Gastroesophageal sphincter (tissue), 4 donors: ENCODE measurements at places on chromosomes 4 and X.

- ATAC-seq = peak; percentile 81
Observed at GRCh38 chr4:4575284-4576211, 33.7 kb upstream of the STX18 start.

GRCh38 chr4:18733961-18734360 is 712.4 kb upstream of the LCORL start:
- no peak for ATAC-seq

DNA sequence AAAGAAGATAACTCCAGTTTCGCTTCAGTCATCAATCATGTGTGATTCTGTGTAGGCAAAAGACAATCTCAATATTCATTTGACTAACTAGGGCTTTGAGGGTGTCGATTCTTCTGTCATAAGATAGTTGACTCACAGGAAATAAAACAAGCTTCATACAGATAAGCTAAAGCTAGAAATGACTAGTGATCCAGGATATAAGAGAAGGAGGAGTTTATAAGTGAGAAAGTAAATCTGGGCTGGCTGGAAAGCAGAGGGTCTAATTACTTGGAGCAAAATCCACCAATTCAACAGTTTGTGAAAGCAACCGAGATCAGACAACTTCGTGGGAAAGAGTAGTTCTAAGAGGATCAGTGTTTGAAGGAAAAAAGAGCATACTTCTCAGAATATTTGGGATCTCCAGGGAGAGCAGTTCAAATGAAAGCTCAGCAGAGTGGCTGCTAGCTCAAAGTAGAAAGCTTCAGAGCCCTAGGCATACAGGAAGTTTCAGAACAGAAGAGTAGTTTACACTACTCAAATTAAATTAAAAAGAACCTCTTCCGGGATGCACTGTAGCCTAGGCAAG is 429.3 kb downstream of the INPP4B start:
- ATAC-seq = no peak

- ATAC-seq = no peak
Observed at GRCh38 chrX:9724711-9725110, 40.9 kb downstream of the GPR143 start.

- ATAC-seq = peak; percentile 66
Observed at GRCh38 chr4:139762720-139763119, 97.1 kb downstream of the MGST2 start.

DNA sequence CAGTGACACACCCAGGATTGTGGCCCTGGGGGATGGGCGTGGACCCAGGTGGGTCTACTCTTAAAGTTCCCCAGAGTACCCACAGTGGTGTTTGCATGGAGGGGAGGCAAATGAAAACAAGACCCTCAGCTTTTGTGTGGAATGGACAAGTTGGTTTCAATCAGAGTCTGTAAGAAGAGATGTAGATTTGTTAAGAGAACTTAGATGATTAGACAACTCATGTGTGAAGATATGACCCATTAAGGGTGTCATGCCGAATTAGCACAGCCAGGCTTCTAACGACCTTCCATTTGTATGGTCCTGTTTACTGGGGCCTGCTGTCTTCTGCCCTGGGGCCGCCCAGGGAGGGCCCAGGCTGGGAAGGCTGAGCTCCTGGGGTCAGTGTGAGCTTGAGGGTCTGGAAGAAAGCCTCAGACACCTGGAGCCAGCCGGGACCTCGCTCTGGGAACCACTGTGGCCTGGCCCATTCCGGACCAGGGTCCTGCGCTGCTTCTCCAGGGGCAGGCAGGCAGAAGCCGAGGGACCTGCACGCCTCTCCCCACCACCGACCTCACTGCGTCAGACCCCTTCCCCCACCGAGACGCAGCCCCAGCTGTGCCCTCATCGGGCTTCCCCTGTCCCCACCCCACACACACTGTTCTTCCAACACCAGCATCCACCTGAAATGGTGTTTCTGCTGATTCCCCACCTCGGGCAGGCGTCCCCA is 20.4 kb downstream of the UVSSA start:
- ATAC-seq = no peak

- ATAC-seq = no peak
Observed at GRCh38 chr4:40990236-40990898, 224.0 kb downstream of the APBB2 start.

- peak; percentile 69 for ATAC-seq
Observed at GRCh38 chrX:71935476-71935875, 24.8 kb downstream of the NHSL2 start.

GRCh38 chr4:2954358-2955185 is 8.6 kb downstream of the NOP14 start:
- ATAC-seq = no peak

GRCh38 chr4:3252831-3253641 is 4.1 kb downstream of the MSANTD1 start:
- no peak for ATAC-seq

DNA sequence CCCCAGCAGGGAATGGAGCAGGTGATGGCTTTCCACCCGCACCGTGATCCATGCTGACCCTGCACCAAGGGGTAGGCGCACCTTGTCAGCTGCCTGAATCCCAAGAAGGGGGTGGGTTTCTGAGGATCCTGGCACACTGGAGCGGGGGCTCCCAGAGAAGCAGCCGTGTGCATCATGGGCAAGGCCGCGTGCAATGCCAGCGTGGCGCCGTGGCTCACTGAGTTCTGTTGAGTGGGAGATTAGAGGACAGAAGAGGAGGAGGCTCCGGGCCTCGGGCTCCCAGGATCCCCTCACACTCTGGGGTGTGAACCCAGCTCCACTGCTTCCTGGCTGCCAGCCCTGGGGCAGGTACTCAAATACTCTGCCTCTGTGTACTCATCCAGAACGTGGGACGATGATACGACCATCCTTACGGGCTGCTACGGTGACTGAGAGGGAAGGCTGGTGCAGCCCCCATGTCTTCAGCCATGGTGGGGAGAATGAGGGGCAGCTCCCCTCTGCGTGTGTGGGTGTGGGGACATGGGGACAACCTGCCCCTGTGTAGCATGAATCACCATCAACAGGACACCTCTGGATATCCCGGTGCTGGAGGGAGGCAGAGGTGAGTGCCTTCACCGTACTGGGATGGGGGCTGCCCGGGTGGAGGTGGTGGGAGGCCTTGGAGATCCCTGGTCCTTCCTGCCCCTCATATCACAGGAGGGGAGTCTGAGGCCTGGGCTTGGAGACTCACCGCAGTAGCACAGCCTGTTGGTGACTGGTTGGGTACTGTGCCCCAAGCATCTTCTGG is 52.6 kb downstream of the CPZ start:
- no peak for ATAC-seq

- no peak for ATAC-seq
Observed at GRCh38 chr4:87188932-87189331, 31.5 kb downstream of the KLHL8 start.

- ATAC-seq = no peak
Observed at GRCh38 chr4:18840481-18840880, 818.9 kb upstream of the LCORL start.

GRCh38 chrX:1870421-1870820 is 255.6 kb downstream of the ASMT start:
- no peak for ATAC-seq

- no peak for ATAC-seq
Observed at GRCh38 chr4:73593631-73594241, 26.5 kb downstream of the RASSF6 start.

- no peak for ATAC-seq
Observed at GRCh38 chr4:82213485-82214417, 160.0 kb downstream of the HNRNPD start.

- ATAC-seq = no peak
Observed at GRCh38 chr4:156581282-156582063, 390.1 kb downstream of the PDGFC start.

- ATAC-seq = no peak
Observed at GRCh38 chrX:74389016-74389722, 32.1 kb upstream of the SLC16A2 start.

GRCh38 chr4:6561706-6562371 is 13.2 kb upstream of the MAN2B2 start:
- no peak for ATAC-seq

GRCh38 chrX:149495573-149496071 is 9.5 kb downstream of the IDS start:
- no peak for ATAC-seq

DNA sequence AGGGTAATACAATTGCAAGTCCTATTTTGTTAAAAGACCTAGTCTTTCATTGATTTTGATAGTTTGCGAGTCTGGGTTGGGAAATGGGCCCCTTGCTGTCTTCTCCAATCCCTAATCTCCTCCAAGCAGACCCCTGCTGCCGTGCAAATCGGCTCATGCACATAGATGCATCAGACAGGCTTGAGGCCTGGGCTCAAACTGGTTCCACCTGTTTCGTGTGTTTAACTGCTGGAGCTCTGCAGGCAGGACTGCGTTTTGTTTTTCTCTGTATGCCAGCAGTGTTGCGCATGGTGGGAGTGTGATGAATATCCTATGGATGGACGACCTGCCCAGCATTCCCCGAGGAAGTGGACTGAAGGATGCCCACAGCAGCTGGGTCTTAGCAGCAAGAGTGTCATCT is 133.9 kb downstream of the PDGFRA start:
- ATAC-seq = no peak
